ENCODE measurements at places on chromosomes 7 and 10.
A peak's percentile ranks its signal among the peaks of the same experiment; 100 is the strongest.

DNA sequence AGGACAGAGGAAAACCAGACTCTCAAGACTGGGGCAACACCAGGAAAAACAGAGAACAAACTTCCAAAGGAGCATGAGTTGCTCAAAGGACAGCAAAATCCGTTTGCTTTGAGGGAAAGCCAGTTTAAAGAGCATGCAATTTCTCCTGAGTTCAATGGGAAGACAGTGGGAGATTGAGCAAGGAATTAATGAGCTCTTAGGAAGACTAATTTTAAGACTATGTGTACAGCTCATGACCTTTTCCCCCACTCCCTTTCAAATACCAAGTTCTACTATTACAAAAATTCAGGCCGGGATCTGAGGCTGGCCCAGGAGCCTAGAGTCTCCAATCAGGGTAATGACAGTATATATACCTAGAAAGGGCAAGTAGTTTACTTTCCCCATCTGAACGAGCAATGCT, 79.2 kb downstream of the EPDR1 start:
- DNase-seq: no peak

GRCh38 chr7:98162758-98163157, 48.5 kb upstream of the BHLHA15 start:
- DNase-seq: no peak

DNA sequence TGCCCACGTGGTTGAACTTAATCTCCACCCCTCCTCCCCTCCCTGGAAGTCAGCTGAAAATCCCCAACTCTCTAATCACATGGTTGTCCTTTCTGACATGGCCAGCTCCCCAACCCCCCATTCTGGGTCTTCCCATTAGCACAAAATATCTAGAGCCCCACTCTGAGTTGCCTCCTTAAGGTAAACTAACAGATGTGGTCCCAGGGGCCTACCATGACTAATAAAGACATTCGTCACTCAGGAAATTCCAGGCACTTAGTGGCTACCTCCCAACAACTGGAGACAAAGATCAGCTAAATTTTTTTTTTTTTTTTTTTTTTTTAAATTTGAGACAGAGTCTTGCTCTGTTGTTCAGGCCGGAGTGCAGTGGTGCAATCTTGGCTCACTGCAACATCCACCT, 21.1 kb downstream of the CCDC126 start:
- DNase-seq: no peak

- no peak for DNase-seq
These were observed 24.7 kb downstream of the PSPH start for GRCh38 chr7:56026538-56026937.

GRCh38 chr7:118352867-118353453, 128.5 kb downstream of the ANKRD7 start:
- DNase-seq: no peak

GRCh38 chr10:110074298-110074697, 66.5 kb downstream of the ADD3 start:
- no peak for DNase-seq

DNA sequence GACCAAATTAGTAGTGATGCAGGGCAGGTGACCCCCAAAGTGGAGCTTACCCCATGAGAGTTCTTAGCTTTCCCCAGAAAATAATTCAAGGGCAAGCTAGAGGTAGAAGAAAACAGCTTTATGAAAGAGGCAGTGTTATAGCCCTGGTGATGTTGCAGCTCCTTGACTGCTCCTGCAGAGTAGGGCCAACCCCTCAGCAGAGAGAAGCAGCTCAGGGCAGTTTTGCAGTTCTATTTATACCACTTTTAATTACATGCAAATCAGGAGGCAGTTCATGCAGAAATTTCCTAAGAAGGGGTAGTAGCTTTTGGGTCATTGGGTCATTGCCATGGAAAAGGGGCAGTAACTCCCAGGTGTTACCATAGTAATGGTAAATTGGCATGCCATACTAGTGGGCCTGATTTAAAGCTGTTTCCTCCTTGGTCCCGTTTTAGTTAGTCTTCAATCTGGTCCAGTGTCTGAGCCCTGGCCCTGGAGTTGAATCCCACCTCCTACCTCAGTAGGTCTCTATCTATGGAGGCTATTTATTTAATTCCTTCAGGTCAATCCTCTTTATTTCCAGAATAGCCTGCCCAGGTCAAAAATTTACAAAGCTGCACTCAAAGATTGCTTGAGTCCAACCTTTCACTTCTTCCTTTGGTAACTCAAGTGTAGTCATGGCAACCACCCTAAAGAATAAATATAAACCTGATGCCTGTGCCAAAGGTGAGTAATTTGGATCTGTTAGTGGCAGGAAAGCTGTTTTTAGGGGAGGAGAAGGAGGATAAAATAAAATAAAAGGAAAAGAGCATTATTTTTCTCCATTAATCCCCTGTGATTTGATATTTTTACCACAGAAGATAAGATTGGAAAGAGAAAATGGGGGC, 29.5 kb downstream of the PLXDC2 start:
- no peak for DNase-seq

DNA sequence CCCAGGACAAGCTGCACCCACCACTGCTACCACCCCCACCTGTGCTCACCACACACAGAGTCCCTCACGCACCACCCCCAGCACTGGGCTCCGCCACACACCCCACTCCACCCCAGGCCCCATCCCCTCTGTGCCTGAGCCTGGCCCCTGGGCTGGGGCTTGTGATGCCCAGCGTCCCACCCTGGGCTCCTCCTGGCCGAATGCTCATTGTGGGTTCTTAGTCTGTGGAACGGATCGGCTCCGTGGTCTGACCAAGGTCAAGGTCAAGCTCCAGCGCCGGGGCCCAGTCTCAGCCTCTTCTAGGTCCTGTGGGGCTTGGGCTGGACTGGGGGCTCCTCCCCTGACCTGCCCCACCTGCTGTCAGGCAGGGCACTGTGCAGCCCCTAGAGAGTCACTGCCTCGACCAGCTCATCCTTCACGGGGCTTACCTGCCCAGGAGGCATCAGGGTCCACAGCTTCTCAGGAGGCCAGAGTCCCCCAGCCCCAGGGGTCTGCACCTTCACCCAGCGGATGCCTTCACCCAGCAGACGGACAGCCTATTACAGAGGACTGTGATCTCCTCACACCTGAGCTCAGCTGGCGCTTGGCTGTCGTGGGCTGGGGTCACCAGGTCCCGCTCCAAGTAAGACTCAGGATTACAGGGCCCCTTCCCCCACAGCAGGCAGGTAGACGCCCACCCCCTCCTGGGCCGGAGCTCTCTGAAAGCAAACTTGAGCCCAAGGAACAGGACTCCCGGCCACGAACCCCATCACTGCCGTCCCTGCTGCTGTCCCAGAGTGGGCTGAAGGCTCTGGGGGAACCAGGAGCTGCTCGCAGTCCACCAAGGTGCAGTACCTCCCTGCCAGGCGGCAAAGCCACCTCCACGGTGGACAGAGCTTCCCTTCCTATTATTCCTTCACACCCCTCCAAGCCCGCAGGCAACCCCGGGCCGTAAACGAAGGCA, 15.3 kb upstream of the UTF1 start:
- DNase-seq: no peak

- DNase-seq: no peak
These were observed 42.4 kb upstream of the AGBL3 start for GRCh38 chr7:134943785-134944400.

GRCh38 chr7:98418636-98419315, 17.9 kb upstream of the BAIAP2L1 start:
- peak; percentile 89 for DNase-seq

DNA sequence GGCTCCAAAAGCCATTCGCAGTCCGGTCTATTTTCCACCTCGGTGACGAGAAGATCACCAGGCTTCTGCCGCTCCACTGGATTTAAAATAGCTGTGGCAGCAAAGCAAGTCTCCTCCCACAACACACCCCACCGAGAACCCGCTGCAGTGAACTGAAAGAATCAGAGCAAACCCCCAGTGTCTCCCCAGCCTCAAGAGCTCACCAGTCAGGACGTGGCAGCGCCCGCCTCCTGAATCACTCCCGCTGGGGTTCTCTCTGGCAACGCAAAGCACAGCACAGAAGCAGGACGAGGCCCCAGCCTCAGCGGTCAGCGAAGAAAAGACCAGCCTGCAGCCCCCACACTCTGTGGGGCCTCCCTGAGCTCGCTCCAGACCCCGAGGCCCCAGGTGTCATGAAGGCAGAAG, 126.1 kb upstream of the PPP2R2D start:
- no peak for DNase-seq

DNA sequence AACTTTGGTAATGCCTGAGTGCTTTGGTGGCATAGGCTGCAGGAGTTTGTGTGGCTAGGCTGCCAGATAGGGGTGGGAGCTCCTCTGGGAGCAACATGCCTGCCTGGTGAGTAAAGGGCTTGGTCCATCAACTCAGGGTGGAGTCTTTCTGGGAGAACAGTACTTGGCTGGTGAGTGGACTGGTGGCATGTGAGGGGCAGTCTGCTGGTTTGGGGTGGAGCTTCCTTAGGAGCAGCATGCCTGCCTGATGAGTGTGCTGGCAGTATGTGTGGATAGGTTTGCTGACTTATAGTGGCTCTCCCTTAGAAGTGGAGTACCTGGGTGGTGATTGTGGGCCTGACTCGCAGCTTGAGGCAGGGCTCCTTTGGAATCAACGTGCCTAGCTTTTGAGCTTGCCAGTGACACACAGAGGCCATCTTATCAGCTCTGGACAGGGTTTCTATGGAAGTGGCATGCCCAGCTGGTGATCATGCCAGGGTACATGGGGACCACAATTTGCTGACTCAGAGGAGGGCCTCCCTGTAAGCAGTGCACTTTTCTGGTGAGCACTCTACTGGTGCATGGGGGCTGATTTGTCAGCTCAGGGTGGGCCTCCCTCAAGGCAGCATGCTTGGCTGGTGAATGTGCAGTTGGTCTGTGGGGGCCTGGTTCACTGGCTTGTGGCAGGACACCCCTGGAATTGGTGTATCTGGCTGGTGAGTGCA, 35.0 kb upstream of the SRI start:
- no peak for DNase-seq

GRCh38 chr10:73941300-73941699, 30.4 kb downstream of the PLAU start:
- DNase-seq: no peak

DNA sequence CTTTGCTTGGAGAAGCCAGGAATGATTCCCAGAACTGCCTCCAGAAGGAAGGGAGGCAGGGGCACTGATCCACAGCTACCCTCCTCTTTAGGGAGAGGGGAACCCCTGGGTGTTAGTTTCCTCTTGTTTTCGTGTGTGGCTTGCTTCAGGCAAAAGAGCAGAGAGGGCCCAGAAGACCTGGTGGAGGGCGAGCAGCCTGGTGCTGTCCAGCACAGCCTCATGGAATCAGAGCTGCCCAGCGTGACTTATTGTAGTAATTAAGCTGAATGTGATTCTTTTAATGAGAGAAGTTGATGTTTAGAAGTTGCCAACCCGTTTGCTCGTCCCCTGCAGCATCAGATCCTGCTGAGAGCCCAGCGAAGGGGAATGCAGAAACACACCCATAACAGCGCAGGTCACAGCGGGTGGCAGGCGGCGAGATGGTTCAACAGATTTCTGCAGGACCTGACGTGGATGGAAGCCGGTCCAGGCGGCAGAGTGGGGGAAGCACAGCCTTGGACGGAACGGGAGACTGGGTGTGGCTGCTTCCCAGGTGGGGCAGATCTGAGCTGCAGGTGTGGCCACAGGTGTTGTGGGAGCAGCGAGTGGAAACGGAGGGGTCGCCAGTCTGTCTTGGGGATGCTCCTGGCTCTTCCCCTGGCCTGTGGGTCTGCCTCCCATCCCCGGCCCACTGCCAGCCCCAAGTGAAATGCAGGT, 53.7 kb upstream of the SHH start:
- DNase-seq: no peak

DNA sequence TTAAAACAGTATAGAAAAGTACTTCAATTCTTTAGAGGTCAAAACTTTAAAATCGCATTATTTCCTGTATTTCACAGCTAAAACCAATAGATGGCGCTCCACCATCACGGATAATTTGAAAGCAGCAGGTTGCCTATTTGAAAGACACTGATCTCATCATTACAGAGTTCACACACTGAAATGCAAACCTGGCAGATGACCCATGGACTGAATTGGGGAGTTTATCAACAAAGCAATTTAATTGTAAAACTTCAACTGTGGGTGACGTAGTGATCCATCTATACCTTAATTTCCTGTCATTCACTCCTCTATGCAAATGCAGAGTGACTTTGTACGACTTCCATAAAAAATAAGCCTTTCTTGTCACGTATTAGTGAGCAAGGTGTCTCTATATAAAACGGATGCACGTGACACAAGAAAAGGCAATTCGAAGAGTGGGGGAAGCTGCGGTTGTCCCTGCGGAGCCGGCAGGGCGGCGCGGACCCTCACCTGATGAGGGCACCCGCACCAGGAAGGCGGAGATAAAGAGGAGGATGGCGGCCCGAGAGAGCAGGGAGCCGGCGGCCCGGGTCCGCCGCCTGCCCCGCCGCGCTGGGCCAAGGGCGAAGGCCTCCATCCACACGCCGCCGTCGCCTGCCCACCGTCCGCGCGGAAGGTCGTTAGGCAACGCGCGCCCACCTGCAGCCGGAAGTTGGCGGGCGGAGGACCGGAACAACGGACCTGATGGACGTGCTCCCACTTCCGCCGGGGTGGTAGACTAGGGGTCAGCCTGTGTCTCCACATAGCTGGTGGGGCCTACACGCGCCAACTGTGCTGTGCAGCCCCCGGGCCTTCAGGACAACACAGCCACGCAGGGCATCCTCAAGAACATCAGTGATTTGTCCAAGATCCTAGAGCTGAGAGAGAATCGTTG, at the start of gene ZPBP:
Gene ZPBP (minus strand): TSS at position 668 of the 913 bp plus-strand sequence. CDS start 52 bp downstream, at position 616.
- DNase-seq: peak; percentile 12

DNA sequence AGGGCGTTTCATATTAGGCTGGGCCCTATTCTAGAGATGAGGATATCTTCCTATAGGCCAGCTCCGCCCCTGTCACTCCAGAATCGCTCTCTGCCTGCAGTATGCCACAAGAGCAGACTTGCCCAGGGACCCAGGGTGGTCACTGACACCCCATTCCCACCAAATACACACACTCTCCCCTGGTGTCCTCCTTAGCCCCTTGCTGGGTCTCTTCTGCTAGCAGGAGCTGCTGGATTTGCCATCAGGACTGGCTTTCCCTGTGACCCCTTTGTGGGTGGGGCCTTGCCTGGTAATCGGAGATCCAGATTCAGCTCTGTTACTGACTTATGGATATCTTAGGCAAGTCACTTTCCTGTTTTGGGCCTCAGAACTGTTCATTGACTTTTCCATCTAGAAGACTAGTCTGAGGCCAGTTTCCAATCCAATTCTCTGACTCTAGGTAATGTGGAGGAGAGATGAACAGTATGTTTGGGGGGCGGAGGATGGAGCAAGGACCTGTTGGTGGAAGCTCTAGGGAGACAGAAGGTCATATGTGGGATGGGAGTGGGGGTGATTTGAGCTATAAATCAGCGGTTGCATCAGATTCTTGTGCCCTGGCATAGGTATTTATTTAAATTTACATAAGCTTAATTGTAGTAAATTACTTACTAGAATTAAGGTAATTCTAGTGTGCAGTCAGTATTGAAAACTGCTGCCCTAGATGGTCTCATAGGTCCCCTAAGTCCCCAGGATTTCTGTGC, 1.6 kb downstream of the TSPAN15 start:
- DNase-seq: no peak
